GM12878 (cell line): ENCODE measurements at places on chromosomes 16 and 17. TPM values are rescaled to one million over a fixed set of nuclear protein-coding genes. Genes with fewer than 3 reads are reported as not detected.
A peak's percentile ranks its signal among the peaks of the same experiment; 100 is the strongest.

SLC6A4 gene
- 7.9 and 8.8 TPM in 2 replicates for total RNA-seq

PLD6 gene
- total RNA-seq: 15.4 and 15.5 TPM in 2 replicates

TLCD1 gene
- total RNA-seq: 7.3 and 7.6 TPM in 2 replicates

RPL27 gene
- total RNA-seq: 1,748 and 1,834 TPM in 2 replicates

TMEM220 gene
- total RNA-seq: not detected in 2 replicates

UTP4 gene
- total RNA-seq: 80.9 and 82.2 TPM in 2 replicates

FBXW10 gene
- total RNA-seq: not detected in 2 replicates

KRT39 gene
- total RNA-seq: not detected in 2 replicates

CBFA2T3 gene
- total RNA-seq: 35.4 and 42.6 TPM in 2 replicates

- DNase-seq: no peak
These were observed 10.3 kb upstream of the ABCC12 start for GRCh38 chr16:48165961-48166578.

GRCh38 chr16:85176541-85177447, 64.5 kb upstream of the CIBAR2 start:
- DNase-seq: no peak

GRCh38 chr16:11215935-11216556, 40.0 kb downstream of the SOCS1 start:
- no peak for DNase-seq

- DNase-seq: no peak
These were observed 16.3 kb downstream of the HOXB1 start for GRCh38 chr17:48514477-48514876.

DNA sequence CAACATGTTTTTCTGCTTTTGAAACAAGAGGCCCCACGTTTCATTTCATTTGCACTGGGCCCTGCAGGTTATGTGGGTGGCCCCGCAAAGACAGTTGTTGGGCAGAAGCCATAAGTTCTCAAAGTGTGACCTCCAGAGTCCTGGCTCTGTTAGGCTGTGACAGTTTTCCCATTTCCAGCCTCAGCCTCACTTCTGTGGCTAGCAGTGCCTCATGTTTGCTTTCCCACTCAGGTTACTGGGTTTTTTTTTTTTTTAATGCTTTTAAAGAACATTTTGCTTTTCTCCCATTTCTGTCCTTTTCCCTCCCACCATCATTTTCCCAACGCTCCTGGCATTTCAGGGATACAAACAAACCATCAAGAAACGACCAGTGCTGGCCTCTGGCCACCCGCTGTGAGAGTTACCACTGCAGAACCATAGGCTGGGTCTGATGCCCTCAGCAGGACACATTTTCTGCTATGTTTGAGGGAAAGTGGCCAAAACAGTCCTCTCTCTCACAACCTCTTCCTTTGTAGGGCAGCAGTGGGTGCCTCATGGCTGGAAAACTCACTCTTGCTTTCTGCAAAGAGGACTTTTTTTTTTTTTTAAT, 159.0 kb upstream of the MPHOSPH6 start:
- no peak for DNase-seq

DNA sequence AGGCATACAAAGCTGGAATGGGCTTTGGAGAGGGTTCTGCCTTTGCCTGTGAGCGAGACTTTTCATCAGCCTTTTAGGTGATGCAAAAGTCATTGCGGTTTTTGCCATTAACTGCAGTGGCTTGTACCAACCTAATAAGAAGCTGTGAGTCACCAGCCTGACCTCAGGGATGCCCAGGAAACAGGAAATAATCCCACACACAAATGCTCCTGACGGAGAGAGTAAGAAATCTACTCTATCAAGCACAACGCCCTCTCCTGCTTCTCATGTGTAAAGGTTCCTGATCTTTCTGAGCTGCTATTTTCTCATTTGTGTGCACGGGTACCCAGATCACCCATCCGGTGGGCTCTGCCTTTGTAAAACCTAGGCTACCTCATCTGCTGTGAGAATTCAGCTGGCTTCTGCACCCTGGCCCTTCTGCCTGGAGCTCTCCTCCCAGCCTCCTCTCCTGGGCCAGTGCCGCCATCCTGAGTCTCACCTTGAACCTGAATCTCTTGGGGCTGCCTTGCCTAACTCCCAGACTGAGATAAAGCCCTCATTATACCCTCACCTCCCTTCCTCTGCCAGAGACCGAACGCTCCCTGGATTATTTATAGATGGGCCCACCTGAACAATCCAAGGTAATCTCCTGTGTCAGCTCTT, 299.7 kb downstream of the C16orf95 start:
- DNase-seq: no peak

GRCh38 chr17:82355770-82356427, 3.1 kb upstream of the TEX19 start:
- DNase-seq: no peak

- DNase-seq: no peak
These were observed 606.0 kb upstream of the RBFOX1 start for GRCh38 chr16:6726621-6727020.

- DNase-seq: no peak
These were observed 23.9 kb downstream of the HSD11B2 start for GRCh38 chr16:67454852-67455251.

DNA sequence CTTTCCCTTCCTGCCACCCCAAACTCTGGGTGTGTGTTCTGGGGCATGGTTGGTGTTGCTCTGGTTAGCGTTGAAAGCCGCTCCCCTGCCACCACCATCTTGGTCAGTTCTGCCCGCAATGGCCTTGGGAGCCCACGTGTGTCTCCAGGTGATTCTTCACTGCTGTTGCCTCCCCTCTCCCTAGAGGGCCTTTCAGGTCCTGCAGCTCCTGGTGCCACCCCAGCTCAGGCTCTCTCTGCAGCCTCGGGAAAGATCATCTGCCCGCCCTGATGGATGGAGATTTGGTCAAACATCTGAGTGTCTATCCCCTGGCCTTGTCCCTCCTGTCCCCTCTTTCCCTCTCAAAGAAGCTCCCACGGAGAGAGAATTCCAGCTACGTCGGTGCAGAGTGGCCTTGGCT, 241.3 kb downstream of the RBFOX3 start:
- DNase-seq: no peak

DNA sequence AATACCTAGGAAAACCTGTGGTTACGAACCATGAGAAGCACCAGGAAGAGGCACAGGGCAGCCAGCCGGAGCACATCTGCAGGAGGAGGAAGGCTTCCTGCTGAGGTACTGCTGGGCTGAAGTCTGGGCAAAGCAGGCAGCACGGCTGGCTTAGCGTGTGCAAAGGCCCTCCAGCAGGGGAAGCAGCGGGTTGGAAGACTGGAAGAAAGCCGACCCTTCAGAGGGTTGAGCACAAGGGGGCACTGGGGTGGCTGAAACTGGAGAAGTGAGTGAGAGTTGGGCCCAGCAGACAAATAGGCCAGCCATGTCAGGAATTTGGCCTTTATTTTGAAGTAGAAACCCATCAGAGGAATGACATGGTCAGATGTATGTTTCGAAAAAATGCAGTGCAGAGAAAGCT, 12.1 kb upstream of the HSD3B7 start:
- DNase-seq: no peak

GRCh38 chr16:57166451-57166850, 19.4 kb downstream of the PSME3IP1 start:
- no peak for DNase-seq

DNA sequence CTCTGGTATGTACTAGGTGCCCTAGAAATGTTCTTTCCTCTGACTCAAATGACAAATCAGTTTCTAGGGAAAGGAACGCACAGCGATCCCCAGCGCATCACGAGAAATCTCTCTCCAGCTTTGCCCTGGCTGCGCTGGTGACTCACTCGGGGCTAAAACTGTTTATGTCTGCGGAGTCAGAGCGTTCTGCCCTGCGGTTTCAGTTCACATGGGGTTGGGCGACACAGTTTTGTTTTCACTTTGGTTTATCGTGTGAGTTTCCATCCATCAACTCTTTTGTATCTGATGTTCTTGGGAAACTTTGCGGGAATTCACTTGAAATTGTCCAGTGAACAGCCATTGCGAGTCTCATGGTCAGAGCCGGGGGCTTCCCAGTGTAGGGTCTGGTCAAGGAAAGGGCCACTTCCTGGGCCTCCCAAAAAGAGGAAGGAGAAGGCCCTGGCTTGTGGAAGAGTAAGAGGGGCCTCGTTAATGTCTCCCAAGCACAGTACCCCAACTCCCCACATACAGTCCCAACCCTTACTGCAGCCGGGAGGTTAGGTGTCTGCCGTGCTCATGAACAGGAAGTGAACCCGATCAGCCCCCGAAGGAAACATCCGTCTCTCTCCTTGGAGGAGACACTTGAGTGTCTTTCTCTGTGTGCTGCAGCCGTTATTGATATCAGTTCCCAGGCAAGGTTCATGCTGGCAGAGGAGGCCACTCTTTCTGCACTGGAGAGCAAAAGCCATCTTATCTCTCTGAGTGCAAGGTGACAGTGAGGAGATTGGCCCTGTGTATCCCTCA, 643.2 kb downstream of the WWOX start:
- peak; percentile 83 for DNase-seq

DNA sequence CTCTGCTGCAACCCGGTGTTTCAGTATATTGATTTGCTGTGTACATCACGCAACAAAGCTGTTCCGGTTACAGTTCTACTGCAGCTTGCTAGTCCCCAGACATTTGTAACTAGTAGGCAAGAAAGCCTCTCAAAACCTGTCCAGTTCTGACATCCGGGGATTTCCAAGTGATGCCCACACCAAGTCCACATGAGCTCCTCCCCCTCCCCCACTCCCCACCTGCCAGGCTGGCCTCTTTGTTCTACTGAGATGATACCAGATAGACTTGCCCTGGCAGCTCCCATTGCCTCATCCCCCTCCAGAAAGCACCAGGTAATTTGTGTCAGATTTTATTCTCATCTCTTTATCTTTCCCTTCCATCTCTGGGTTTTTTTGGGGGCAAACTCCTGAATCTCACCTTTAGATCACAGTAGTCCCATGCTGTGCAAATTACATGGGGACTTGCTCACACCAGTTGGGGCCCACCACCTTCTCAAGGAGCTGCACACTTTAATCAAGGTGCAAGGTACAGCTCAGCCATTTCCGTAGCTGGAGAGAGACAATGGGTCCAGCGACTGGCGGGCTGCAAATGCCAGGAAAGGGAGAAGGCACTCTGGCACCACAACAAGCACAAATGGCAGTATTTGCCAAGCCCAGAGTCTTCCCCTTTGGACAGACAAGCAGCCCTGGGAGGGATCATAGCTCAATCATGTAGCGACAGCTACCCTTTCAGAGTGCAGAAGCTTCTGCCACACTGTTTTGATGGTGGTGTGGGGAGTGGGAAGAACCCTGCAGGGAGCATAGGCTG, 183.1 kb downstream of the CYLD start:
- DNase-seq: no peak

DNA sequence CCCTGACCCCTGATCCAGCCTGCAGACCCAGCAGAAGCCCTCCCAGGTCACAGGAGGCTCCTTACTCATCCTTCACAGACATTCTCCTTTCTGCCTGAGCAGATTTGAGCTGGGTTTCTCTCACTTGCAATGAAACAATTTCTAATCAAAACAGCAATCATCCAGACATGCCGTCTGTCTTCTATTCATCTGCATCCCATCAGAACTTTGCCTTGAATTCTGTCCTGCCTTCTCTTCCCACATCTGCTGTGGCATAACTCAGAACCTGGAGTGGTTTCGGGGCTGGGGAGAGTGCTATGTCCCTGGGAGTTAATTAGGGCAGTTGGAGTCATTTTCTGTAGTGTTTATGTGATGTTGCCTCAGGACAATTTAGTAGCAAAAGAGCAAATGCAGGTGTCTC, 278.6 kb downstream of the CBLN1 start:
- no peak for DNase-seq

GRCh38 chr17:36691606-36692005, 90.2 kb downstream of the MRM1 start:
- no peak for DNase-seq

DNA sequence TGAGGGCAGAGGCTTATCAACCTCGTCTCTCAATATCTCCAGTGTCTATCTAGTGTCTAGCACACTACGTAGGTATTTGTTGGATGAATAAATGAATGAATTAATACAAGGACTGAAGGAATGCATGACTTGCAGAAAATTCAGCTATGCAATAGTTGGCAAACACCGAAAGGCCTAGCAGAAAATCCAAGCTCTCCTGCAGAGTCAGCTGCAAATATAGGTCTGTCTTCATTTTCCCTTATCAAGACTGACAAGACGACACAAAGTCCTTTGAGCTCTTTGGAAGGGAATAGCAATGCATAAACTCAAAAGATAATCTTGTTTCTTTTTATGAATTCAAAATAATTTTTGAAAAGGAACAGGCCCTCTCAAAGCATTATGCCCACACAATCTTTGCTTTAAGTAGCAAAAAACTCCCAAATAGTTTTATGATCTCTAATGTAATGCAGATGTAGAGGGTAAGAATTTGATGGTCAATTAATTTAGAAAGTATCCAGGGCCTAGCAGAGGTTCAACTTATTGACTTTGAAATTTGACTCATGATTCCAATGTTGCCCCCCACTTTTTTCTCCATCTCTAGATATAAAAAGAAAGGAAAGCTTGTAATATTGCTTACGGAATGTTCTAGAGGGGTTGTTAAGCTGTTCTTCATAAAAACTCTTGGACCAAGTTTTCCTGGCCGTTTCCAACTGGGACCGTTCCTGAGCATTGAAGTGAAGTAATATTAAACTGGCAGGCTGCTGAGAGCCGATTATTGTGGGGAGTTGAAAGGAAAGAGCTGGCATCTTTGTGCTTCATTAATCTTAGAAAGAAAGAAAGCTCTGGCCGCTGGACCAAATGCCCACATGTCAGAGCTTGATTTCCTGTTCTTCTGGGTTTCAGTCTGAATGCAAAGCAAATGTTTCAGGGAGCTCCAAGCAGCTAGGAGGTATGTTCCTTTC, 227.3 kb downstream of the HS3ST3A1 start:
- DNase-seq: no peak

DNA sequence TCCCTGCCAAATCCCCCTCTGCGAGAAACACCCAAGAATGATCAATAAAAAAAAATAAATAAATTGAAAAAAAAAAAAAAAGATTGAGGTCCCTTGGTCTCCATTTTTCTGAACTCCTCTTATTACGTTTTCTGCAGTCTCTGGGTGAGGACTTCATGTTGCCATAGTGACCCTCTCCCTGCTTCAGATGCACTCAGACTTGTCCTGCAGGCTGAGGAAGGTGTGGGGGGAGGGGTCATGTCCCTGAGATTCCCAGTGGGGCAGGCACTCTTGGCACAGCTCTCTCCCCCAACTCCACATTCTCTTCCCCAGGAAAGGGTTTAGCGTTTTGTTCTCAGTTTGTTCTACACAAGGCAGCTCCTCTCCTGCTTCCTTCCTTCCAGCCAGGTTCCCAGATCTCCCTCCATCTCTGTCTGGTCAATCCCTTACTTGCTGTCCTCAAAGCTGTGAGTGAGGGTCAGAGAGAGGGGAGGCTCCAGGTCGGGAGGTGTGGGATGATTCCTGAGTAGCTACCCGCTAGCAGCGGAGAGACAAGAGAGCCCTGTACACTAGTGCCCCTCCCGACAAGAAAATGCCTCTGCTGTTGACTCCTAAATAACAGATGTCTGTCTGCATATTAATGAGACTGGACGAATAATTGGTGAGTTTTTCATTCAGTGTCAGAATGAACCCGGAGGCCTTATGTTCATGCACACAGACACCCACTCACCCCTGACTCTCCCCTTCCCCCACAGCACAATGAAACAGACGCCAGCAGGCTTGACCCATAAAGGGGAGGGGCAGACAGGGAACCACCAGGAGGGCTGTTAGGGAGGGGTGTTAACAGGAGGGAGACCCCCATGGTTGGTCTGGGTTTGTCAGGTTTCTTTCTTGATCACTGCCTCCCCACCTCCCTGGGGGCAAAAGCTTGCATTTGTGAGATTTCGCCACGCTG, 9.2 kb downstream of the RND2 start:
- DNase-seq: no peak
